ENCODE measurements at places on chromosomes 12 and 14.
A peak's percentile ranks its signal among the peaks of the same experiment; 100 is the strongest.

DNA sequence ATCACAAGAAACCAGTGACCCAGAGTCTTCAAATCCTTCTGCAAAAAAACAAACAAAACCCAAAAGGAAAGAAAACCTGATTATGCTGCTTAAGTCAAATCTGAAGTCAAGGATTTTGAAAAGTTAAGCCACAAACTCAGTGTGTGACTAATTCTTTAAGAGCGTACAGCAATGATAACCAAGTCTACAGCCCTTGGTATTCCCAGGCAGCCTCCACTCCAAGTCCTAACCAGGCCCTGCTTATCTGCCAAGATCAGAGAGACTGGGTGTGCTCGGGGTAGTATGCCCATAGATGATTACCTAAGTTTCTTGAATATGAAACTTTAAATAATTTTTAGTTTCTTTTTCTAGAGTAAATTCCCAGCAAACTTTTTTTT lies 13.1 kb downstream of the PGAM5 start:
- no peak for DNase-seq

- DNase-seq, result no peak
These were observed 16.0 kb downstream of the RERGL start for GRCh38 chr12:18074001-18074400.

DNA sequence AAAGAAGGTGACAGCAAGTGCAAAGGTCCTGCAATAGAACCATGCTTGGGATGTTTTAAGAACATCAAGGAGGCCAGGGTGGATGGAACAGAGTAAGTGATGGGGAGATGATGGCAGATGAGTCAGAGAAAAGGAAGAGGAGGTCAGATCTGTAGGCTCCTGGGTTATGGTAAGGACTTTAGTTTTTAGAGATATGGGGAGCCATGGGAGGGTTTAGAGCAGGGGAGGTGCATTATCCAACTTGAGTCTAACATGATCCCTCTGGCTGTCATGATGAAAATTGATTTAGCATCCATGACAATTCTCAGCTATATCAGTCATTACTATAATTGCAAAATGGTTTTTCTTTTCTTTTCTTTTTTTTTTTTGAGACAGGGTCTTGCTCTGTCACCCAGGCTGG lies 7.3 kb upstream of the PLBD2 start:
- no peak for DNase-seq

DNA sequence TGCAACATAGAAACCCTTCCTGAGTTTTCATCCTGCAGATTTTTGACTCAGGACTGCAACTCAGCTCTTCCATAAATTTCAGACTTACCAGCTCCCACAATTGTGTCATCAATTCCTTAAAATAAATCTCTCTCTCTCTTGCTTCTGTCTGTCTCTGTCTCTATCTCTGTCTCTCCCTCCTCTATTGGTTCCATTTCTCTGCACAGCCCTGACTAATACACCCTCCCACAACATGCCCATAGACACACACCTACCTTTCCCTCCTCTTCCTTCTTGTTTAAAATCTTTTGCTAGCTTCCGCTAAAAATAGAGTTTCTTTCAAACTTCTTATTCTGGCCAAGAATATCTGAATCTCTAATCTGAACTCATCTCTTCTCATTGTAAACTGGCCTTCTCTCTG lies 22.9 kb upstream of the PTHLH start:
- no peak for DNase-seq

- DNase-seq, result no peak
These were observed 5.3 kb downstream of the KCNH3 start for GRCh38 chr12:49543914-49544815.

DNA sequence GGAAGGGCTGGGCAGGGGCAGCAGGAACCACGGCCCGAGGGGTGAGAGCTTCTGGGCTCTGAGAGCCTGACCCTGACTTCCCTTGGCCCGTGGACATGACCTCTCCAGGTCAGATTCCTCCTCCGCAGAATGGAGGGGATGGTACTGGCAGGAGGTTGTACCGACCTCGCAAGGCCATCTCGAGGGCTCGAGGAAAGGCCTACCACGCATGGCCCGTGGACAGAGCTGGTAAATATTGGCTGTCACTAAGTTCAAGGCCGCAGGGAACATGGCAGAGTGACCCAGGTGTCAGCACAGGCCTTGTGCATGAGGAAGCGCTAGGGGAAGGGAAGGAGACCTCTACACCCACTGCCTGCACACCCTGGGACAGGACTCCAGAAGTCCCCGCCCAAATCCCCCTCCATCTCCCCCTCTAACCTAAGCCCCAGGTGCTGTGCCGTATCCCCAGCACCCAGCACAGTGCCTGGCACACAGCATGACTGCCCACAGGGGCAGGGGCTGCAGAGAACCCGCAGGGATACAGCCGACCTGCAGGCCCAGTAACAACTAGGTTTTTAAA lies 54.9 kb upstream of the PPP2R5C start:
- DNase-seq, result no peak

GRCh38 chr12:6375269-6376078 lies at the start of gene SCNN1A:
SCNN1A (minus strand) TSS chr12:6375563; CDS start chr12:6374783, 780 bp downstream.
- DNase-seq, result no peak

DNA sequence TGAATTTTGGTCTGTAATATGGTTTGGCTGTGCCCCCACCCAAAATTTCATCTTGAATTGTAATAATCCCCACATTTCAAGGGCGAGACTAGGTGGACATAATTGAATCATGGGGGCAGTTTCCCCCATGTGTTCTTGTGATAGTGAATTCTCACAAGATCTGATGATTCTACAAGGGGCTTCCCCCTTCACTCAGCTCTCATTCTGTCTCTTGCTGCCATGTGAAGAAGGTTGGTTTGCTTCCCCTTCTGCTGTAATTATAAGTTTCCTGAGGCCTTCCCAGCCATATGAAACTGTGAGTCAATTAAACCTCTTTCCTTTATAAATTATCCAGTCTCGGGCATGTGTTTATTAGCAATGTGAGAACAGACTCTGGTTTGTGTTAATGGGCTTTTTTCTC lies 5.9 kb downstream of the LRRC9 start:
- no peak for DNase-seq

DNA sequence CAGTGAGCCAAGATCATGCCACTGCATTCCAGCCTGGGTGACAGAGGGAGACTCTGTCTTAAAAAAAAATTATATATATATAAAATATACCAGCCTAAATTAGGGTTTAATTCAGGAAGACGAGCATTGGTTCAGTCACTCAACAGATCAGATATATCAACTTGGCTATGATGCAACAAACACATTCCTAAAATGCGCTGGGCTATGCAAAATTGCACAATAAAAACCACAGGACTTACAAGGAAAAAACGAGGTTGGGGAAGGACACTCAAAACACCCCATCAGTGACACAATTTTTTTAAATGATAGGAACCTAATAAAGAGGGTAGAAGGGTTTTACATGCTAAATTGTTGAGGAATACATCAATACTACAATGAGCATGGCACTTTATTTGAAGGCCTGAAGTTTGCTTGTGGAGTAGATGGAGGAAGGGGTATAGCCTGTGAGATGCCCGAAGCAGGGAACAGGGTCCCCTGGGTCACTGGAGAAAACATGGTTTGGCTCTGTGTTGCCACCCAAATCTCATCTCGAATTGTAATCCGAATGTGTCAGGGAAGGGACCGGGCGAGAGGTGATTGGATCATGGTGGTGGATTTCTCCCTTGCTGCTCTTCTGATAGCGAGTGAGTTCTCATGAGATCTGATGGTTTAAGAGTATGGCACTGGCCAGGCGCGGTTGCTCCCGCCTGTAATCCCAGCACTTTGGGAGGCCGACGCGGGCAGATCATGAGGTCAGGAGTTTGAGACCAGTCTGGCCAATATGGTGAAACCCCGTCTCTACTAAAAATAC lies 71.2 kb downstream of the TNFAIP2 start:
- DNase-seq, result peak; percentile 34

GRCh38 chr12:4141348-4142270 lies 132.0 kb upstream of the CCND2 start:
- DNase-seq, result no peak

DNA sequence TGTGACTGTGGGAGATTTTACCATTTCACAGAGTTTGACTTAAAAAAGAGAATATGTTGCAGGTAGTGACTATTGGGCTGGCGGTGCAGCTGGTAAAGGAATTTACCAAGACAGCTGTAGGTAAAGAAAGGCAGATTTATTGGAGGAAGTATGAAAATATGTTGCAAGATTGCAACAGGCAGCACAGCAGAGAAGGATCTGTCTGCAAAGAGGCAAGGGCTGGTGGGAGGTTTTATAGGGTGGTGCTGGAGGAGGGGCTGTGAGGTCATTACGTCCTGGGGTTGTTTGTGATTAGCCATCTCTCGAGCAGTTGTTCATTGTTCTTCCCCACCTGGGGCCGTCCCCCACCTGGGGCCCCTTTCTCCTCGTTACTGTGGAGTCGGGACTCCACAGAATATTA lies 62.1 kb downstream of the ACACB start:
- peak; percentile 24 for DNase-seq

DNA sequence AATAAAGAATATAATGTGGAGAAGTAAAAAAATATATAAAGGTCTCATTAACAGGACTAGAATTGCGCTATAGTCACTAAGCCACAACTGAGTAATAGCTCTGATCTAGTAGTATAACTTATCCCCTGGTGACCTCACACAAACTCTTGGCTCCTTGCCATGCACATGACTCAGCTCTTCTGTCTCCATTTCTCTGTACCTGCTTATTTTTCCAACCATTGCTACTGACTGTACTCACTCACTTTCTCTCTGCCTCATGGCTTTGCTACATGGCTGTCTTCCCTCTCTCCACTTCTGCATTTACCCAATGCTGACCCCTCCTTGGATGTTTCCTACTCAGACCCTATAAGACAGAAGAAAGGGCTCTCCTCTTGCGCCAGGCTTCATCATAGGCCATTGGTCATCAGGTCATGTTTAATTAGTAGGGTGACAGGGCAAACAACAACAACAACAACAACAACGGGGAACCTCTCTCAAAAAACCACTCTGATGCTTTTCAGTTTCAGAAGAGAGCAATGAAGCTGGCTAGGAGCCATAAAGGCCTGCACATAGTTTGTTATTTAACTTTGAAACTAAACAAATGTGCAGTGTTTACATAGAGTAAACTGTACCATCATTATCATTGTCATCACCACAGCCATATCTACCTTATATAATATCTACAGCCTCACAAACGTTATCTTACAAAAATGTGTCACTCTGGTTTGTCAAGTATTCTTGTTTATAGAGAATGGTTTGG lies 25.6 kb upstream of the KRAS start:
- peak; percentile 21 for DNase-seq

- no peak for DNase-seq
These were observed 157.3 kb upstream of the TMEM132C start for GRCh38 chr12:128109636-128110035.

GRCh38 chr12:63917477-63917862 lies 73.0 kb downstream of the SRGAP1 start:
- DNase-seq, result no peak

DNA sequence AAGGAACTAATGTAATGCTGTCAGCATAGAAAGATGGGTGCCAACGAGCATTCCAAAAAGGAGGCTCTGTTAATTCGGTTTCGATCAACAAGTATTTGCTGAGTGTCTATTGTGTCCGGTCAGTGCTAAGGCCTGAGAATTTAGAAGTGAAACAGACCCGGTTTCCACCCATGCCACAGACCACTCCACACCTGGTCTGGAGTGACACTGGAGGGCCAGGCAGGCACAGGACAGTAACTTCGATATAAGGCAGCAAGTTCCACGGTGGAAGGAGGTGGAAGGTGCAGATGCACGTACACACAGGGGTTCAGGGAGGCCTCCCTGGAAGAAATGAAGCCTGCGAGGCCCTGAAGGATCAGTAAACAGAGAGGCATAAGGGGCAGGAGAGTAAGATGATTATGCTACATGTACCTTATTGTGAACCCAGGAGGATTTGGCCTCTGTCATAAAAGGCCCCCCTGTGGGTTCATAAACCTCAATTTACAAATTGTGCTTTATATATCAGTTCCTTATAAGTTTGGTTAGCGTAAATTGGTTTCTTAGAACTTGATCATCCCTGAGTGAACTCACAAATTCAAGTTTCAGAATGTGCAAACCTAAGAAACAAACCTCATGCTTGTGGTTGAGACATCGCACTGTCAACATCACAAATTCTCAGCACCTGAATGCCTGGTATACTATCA lies 25.9 kb downstream of the SSH1 start:
- no peak for DNase-seq

- DNase-seq, result no peak
These were observed 116.3 kb downstream of the SLC15A4 start for GRCh38 chr12:128707488-128707887.

DNA sequence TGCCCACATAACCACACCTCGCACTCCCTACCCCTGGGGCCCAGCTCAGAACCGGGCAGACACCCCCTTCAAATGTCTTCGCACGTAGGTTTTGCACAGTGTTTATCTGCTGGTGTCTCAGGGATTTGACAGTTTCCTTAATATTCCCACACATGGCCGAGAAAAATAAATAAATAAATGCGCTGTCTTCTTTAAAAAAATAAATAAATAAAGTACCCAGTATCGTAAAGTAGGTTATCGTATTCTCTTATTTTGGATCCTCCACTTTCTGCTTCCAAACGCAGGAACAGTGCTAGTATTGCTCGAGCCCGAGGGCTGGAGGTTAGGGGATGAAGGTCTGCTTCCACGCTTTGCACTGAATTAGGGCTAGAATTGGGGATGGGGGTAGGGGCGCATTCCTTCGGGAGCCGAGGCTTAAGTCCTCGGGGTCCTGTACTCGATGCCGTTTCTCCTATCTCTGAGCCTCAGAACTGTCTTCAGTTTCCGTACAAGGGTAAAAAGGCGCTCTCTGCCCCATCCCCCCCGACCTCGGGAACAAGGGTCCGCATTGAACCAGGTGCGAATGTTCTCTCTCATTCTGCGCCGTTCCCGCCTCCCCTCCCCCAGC lies 710 bp upstream of the FOS start:
- no peak for DNase-seq

DNA sequence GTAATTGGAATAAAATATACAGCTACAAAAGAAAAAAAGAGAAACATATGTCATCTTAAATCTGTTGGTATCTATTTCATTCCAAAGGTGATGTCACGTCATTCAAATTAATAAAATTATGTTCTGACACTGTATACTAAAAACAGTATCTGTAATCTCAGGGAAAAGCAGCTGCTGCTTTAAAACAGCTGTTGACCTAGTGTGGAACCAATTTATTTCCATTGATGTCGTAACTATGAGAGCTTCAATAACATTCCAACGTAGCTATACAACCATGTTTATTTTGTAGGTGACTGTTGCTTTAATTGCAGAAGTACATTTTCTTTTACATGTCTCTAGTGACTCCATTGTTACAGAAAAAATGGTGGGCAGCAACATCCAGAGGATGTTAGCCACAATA lies 571.7 kb downstream of the RPS29 start:
- no peak for DNase-seq

All from suppressor macrophage (primary cell).